SJCRH30 (cell line): ENCODE measurements at places on chromosomes 1 and 21. TPM values are rescaled to one million over a fixed set of nuclear protein-coding genes. Genes with fewer than 3 reads are reported as not detected.

The S100A9 gene
- not detected in 2 replicates for total RNA-seq

The NPPB gene
- total RNA-seq, result 0.67 and 0.89 TPM in 2 replicates

The HPCAL4 gene
- 0.42 and 0.53 TPM in 2 replicates for total RNA-seq

The FUCA1 gene
- total RNA-seq, result 0.18 TPM in 1 of 2 replicates, not detected in the other
